ENCODE measurements at places on chromosomes 11 and 22.

DNA sequence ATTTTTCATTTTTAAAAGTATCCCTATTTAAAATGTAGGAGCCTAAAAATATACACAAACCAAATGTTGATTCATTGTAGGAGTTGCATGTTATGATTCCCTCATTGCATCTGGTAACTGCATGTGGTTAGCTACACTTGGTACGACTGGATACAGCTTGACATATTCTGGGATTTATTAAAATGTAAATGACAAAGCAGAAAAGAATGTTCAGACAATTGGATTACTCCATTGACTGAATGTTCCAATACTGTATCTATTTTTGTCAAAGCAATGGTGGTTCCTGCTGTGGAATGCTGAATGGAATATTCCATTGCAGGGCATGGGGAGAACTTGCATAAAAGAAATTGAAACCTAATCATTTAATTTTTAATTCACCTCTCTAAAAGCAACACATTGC, 30.8 kb downstream of the BLID start:
- DNase-seq, result peak; percentile 87

DNA sequence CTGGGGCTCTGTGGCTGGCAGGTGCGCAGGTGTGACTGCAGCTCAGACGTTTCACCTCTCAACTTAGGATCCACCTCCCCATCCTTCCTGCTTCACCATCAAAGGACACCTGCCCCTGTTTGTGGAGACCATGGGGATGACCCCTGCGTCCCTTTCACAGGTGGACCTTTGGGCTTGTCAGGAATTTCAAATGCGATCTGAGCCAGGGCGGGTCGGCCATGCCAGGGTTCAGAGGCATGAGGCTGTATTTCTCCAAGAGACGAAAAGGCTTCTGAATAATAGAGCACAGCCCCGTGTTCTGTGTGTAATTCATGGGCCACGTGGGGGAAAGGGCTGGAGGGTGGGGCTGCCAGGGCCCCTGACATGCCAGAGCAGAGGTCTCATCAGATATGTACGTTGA, 668.0 kb downstream of the BRD1 start:
- no peak for DNase-seq

- no peak for DNase-seq
These were observed 53.2 kb upstream of the FAM181B start for GRCh38 chr11:82786836-82787235.

- no peak for DNase-seq
These were observed 336.8 kb downstream of the GUCY1A2 start for GRCh38 chr11:106681435-106681834.

DNA sequence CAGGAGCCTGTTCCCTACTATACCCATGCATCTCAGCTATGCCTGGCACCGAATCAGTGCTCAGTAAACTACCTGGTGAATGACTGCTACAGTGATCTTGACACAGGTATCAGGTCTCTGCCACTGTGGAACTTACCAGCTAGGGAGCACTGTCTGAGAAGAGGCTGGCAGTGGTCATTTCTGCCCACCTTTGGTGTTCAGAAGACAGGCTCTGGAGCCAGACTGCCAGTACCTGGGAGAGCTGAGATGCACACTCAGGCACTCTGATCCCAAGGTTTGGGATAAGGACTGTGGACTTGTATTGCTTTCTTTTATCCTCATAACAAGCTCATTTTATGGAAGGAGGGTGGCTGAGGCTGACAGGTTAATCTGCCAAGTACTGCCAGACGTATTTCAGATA, 52.7 kb downstream of the SYN3 start:
- no peak for DNase-seq

DNA sequence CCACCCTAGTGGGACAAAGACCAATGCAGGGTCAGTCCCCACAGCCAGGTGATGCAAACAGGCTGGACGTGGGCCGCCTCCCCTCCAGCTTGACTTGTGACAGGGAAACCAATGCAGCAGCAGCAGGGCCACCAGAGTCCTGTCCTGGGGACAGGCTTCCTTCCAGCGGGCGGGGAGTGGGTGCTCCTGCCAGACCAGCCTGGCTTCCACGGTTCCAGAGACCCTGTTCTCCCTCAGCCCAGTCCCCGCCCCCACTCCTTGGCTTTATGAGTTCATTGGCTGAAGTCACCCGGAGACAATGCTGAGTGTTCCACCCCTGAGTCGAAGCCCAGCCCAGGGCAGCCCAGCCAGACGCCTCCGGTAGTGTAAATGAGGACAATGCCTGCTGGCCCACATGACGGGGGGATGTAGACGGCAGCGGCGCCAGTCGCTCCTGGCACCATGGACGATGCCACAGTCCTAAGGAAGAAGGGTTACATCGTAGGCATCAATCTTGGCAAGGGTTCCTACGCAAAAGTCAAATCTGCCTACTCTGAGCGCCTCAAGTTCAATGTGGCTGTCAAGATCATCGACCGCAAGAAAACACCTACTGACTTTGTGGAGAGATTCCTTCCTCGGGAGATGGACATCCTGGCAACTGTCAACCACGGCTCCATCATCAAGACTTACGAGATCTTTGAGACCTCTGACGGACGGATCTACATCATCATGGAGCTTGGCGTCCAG, at the start of gene TSSK2:
Gene TSSK2, plus strand, starts transcription at position 350 of the 726 bp plus-strand sequence. Its CDS starts 92 bp downstream, at position 442.
- DNase-seq, result no peak

- DNase-seq, result no peak
These were observed 1.8 kb upstream of the ARHGEF17 start for GRCh38 chr11:73306069-73306841.

DNA sequence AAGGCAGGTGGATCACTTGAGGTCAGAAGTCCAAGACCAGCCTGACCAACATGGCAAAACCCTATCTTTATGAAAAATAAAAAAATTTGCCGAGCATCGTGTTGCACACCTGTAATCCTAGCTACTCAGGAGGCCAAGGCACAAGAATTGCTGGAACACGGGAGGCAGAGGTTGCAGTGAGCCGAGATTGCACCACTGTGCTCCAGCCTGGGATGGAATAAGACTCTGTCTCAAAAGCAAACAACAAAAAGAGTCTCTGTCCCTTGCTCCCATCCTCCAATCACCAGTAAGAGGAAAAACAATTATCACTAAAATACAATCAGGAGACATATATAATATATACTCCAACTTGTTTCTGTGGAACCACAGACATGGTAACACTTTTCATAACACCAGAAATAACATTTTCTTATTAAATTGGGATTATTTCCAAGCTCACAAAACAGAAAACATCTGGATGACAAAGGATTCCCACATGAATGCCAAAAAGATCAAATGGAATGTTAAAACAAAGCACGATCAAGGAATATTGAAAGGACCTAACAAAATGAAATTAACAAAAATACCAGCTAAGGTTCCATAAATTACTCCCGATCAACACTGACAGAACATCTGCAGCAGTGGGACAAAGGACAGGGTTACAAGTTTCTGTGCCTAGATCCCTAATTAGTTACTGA, 15.2 kb downstream of the FCHSD2 start:
- DNase-seq, result no peak

- no peak for DNase-seq
These were observed 15.9 kb downstream of the OR51B4 start for GRCh38 chr11:5285703-5286340.

GRCh38 chr22:40422558-40423309, 52.3 kb downstream of the SGSM3 start:
- DNase-seq, result no peak

- DNase-seq, result no peak
These were observed 609 bp downstream of the MAPK11 start for GRCh38 chr22:50269573-50269969.

GRCh38 chr11:71138737-71139425, 113.5 kb downstream of the SHANK2 start:
- DNase-seq, result no peak

DNA sequence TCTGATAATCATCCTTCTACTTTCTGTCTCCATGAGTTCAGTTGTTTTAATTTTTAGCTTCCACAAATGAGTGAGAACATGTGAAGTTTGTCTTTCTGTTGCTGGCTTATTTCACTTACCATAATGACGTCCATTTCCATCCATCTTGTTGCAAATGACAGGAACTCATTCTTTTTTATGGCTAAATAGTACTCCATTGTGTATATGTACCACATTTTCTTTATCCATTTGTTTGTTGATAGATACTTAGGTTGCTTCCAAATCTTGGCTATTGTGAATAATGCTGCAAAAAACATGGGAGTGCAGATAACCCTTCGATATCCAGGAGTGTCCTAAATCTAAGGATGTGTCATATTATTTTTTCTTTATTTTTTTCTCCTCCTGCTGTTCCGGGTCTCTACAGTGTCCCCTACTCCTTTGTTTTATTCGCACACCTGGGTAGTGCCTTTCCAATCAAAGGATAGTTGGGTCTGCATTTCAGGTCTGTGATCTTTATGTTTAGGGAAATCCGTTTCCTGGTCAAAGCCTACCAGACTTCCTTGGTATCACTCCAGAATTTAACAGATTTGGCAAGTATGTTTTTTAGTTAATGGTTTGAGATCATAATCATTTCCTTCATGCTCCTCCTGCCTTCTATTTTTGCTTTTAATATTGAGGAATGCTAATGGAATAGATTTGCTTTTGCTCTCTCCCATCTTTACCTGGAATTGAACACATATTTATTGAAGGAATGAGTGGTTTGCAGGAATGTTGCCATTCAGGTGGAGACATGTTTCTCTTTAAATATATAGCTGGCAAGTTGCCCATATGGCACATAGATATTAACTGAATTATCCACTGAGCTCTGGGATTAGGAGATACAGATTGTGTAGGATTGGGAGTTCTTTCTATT, 53.7 kb downstream of the ARHGEF12 start:
- no peak for DNase-seq

DNA sequence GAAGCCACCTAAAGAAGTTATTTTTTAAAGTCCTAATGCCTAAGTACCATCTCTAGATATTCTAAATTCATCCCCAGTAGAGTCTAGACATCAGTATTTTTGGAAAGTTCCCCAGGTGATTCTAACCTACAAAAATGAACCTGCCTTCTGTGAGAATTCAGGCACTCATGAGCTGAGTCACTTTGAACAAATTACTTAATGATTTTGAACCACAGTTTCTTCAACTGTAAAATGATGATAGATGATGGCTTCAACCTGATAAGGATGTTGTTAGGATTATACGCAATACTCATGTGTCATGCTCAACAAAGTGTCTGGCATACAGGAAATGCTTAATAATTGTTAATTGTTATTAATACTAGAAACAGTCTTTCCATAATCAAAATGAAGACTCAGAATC, 82.8 kb upstream of the OR5AK2 start:
- no peak for DNase-seq

Measured in skeletal muscle cell (primary cell).